ENCODE measurements at places on chromosomes 16 and 17. TPM values are rescaled to one million over a fixed set of nuclear protein-coding genes. Genes with fewer than 3 reads are reported as not detected.

DNA sequence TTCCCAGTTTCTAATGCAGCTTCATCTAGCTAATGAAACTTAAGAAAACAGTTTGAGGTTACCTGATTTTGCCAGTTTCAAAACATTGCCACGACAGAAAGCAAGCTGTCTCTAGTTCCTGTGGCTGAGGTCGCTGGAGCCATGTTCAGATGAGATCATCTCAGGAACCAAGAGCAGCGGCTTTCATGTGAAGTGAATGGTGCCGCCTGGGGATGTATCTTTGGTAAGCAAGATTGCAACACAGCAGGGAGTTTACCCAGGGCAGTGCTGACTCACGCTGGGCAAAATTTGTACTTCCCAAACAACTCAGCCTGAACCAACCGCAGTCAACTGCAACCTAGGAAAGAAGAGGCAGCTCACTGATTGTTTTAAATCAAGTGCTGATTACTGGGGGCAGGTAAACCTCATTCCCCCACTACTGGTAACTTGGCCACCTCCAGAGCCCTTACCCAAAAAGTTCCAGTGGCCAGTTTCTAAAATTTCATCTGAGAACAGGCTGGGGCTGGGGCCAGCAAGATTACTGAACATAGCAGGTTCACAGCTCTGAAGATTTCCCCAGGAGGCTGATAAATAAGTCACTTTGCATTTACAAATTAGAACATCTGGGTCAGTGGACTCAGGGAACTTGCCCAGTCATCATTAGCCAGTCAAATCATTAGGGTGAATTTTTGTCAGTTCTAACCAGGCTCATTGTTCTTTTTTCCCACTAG is at the start of gene RFFL:
Gene RFFL, minus strand, starts transcription at position 194 of the 710 bp plus-strand sequence. CDS start 37,154 bp downstream, outside the sequence.
- H3K27me3 ChIP-seq, result no peaks in the 10 kb centered on the region
- H3K27ac ChIP-seq, result peak within 1 kb of the TSS; percentile 57
- H3K36me3 ChIP-seq, result no peaks in the 10 kb centered on the region
- peak within 1 kb of the TSS; percentile 38 for H3K4me3 ChIP-seq
- peak; percentile 80 for DNase-seq

Gene TLCD2
- 0.09 TPM for total RNA-seq

Gene AANAT
- not detected for total RNA-seq

GRCh38 chr16:67562526-67562917 is at the start of gene CTCF:
Gene CTCF, plus strand, starts transcription at chr16:67562526. Its CDS starts 48,307 bp downstream, at chr16:67610833.
- H3K36me3 ChIP-seq, result no peaks in the 10 kb centered on the region
- peak within 1 kb of the TSS; percentile 88 for H3K27ac ChIP-seq
- peaks cover 35% of the 10 kb centered on the region for H3K4me1 ChIP-seq
- H3K4me3 ChIP-seq, result peak within 1 kb of the TSS; percentile 88
- H3K27me3 ChIP-seq, result no peaks in the 10 kb centered on the region
- DNase-seq, result no peak

Gene KRT31
- not detected for total RNA-seq

Gene HEATR9
- total RNA-seq, result 2.3 TPM

Gene STAT3
- 155 TPM for total RNA-seq

GRCh38 chr16:89517128-89517527 is 8.9 kb downstream of the SPG7 start:
- H3K27ac ChIP-seq, result no peak overlapping the region
- H3K27me3 ChIP-seq, result no peaks in the 10 kb centered on the region

Gene HS3ST3A1
- total RNA-seq, result not detected

Gene DNAI2
- 0.35 TPM for total RNA-seq

- no peaks in the 10 kb centered on the region for H3K27me3 ChIP-seq
- no peak overlapping the region for H3K4me3 ChIP-seq
- no peak for DNase-seq
- no peak overlapping the region for H3K27ac ChIP-seq
Observed at GRCh38 chr16:85126705-85127378, 14.6 kb upstream of the CIBAR2 start.

- H3K27ac ChIP-seq, result no peak overlapping the region
- no peak for DNase-seq
- no peaks in the 10 kb centered on the region for H3K36me3 ChIP-seq
- no peaks in the 10 kb centered on the region for H3K27me3 ChIP-seq
Observed at GRCh38 chr16:54813778-54814177, 116.9 kb upstream of the IRX5 start.

- H3K4me1 ChIP-seq, result peaks cover 25% of the 10 kb centered on the region
- H3K4me3 ChIP-seq, result no peak overlapping the region
- no peak overlapping the region for H3K27ac ChIP-seq
- DNase-seq, result no peak
- no peaks in the 10 kb centered on the region for H3K27me3 ChIP-seq
Observed at GRCh38 chr16:50202926-50203624, 50.0 kb downstream of the TENT4B start.

- peaks cover 24% of the 10 kb centered on the region for H3K4me1 ChIP-seq
- H3K27ac ChIP-seq, result no peak overlapping the region
- no peak for DNase-seq
- H3K36me3 ChIP-seq, result no peaks in the 10 kb centered on the region
- H3K27me3 ChIP-seq, result no peaks in the 10 kb centered on the region
Observed at GRCh38 chr16:11315510-11315909, 29.7 kb upstream of the RMI2 start.

DNA sequence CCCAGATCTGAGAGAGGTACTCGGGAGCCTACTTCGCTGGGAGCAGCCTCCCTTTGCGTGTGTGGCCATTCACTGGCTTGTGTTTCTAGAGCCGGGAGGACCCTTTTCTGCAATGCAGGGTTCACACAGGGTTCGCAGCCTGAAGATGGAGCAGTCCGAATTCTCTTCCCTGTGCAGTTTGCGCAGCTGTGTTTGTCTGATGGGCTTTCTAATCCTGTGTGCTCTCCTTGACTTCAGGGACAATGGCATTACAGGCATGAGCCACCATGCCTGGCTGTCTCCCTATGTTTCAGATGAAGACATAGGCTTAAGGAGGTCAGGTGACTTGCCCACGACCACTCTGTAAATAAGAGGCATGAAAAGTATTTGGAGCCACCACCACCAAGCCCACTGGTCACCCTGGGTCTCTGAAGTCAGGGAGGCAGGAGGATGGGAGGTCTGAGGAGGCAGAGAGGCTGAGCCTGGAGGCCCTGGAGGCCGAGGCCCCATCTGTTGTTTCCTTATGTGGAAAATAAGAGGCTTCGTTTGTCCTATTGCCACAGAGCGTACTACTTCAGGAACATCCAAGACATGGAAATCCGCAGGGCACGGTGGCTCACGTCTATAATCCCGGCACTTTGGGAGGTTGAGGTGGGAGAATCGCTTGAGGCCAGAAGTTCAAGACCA is 5.0 kb upstream of the STH start:
- no peak for DNase-seq
- no peak overlapping the region for H3K27ac ChIP-seq
- no peaks in the 10 kb centered on the region for H3K36me3 ChIP-seq
- H3K27me3 ChIP-seq, result no peaks in the 10 kb centered on the region
- H3K4me1 ChIP-seq, result no peaks in the 10 kb centered on the region
- no peak overlapping the region for H3K4me3 ChIP-seq

Gene RPH3AL
- 2.0 TPM for total RNA-seq

DNA sequence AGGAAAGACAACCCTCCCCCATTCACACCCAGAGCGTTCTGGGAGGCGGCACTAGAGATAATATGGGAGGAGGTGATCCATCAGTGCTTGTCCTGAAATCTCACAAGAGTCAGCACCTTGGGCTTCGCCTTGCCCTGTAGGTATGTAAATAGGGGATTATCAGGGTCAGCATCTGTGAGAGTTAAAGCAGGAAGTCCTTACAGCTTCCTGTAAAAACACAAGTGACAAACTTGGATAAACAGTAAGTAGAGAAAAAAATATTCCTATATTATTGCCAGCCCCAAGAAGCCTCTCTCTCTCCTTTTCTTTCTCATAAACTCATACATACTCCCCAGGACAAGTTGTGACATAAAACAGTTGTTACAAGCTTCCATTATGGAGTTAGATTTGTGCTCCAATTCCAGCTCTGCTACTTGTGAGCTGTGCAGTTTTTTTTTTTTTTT is 187.7 kb downstream of the MAF start:
- H3K4me1 ChIP-seq, result peaks cover 19% of the 10 kb centered on the region
- no peaks in the 10 kb centered on the region for H3K27me3 ChIP-seq
- no peak overlapping the region for H3K27ac ChIP-seq
- H3K4me3 ChIP-seq, result no peak overlapping the region

GRCh38 chr17:73340093-73340596 is 28.3 kb upstream of the CDC42EP4 start:
- H3K4me3 ChIP-seq, result no peak overlapping the region
- no peaks in the 10 kb centered on the region for H3K27me3 ChIP-seq
- DNase-seq, result no peak
- no peaks in the 10 kb centered on the region for H3K36me3 ChIP-seq
- no peaks in the 10 kb centered on the region for H3K4me1 ChIP-seq

- no peaks in the 10 kb centered on the region for H3K36me3 ChIP-seq
- no peak for DNase-seq
- no peaks in the 10 kb centered on the region for H3K4me1 ChIP-seq
- no peak overlapping the region for H3K27ac ChIP-seq
- no peaks in the 10 kb centered on the region for H3K27me3 ChIP-seq
- no peak overlapping the region for H3K4me3 ChIP-seq
Observed at GRCh38 chr16:72050769-72051464, 3.4 kb upstream of the HP start.

DNA sequence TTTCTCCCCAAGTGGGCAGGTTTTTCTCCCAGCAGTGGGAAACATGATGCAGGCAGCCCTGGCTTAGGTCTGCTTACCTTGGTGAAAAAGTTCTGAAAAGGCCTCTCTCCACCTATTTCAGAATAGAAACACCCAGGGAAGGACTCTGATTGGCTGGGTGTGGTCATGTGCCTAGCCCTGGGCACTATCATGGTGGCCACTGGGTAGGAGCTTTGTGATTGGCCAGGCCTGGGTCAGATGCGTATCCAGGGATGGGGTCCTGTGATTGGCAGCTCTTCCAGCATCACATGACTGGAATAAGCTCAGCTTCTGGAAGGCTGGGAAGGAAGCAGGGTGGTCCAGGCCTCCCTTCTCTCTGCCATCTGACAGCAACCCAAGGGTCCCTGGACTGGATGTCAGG is 53.5 kb downstream of the ZDHHC7 start:
- DNase-seq, result no peak
- H3K27me3 ChIP-seq, result no peaks in the 10 kb centered on the region
- H3K4me1 ChIP-seq, result no peaks in the 10 kb centered on the region

GRCh38 chr17:8192070-8192815 is 2.3 kb upstream of the BORCS6 start:
- no peaks in the 10 kb centered on the region for H3K27me3 ChIP-seq
- H3K4me3 ChIP-seq, result peak overlapping the region; percentile 54
- no peaks in the 10 kb centered on the region for H3K36me3 ChIP-seq

DNA sequence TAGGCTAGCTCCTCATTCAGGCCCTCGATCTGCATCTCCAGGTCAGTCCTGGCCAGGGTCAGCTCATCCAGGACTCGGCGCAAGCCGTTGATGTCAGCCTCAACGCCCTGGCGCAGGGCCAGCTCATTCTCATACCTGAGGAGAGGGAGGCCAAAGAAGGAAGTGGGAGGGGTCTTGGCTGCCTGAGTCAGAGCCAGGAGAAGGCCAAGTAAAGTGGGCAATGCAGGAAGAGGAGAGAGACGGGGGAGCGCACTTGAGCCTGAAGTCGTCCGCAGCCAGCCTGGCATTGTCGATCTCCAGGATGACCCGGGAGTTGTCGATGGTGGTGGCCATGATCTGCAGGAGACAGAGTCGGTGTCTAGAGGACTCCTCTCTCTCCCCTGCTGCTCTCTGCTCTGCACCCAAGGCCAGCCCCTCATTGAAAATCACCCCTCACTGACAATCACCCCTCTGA is 1.8 kb downstream of the KRT15 start:
- no peak for DNase-seq
- no peak overlapping the region for H3K4me3 ChIP-seq
- no peak overlapping the region for H3K27ac ChIP-seq
- H3K4me1 ChIP-seq, result no peaks in the 10 kb centered on the region
- H3K36me3 ChIP-seq, result no peaks in the 10 kb centered on the region

DNA sequence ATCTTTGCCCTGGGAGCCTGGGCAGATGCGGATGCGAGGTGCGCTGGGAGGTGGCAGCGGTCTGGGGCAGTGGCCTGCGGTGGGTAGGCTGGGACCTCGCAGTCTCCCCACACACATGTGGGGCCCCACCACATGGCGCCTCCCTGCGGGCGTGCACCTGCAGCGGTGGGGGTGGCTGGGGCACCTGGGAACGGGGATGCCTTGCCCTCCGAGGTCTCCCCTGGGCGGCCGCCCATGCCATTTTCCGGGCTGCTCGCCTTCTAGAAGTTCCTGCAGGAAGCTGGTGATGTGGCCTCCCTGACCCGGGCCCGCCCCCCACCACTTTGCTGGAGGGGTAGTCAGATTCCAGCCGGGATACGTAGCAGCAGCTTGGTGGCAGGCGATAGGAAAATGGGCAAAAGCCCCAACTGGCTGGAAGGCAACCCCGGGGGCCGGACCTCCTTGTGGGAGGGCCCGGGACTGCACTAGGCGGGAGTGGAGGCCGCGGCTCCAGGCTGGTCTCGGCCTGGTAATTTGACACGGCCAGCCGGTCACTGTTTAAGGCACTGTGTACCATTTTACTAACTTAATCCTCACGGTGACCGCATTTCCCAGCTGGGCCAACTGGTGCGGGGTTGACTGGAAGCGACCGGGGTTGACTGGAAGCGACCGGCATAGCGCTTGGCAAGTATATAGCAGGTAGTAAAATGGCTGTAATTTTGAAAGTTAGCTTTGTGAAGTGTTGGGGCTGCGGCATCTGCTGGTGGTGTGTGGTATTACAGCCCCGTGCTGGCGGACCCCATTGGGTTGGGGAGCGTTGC is 38.5 kb downstream of the IGF2BP1 start:
- no peaks in the 10 kb centered on the region for H3K36me3 ChIP-seq
- peaks cover 4% of the 10 kb centered on the region for H3K4me1 ChIP-seq
- no peak overlapping the region for H3K4me3 ChIP-seq
- no peaks in the 10 kb centered on the region for H3K27me3 ChIP-seq

Gene KRT39
- not detected for total RNA-seq

Gene HS3ST4
- total RNA-seq, result not detected

DNA sequence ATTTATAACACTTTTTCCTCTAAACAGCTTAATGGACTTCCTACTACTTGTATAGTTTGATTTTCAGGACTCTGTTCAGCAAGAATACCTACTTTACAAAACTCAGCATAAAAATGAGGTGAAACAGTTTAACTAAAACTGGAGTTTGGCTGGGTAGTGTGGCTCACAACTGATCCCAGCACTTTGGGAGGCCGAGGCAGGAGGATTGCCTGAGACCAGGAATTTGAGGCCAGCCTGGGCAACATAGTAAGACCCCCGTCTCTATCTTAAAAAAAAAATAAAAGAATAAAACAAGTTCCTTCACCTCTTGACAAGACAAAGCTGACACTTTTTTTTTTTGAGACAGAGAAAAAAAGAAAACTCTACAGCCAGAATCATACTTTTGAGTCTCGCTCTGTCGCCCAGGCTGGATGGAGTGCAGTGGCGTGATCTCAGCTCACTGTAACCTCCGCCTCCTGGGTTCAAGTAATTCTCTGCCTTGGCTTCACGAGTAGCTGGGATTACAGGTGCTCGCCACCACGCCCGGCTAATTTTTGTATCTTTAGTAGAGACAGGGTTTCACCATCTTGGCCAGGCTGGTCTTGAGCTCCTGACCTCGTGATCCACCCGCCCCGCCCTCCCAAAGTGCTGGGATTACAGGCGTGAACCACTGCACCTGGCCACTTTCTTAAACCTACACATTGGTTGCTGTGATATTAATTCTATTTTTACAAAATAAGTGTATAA is 2.6 kb downstream of the PDF start:
- DNase-seq, result no peak
- peaks cover 43% of the 10 kb centered on the region for H3K4me1 ChIP-seq
- peaks cover 9% of the 10 kb centered on the region for H3K36me3 ChIP-seq
- H3K4me3 ChIP-seq, result no peak overlapping the region
- H3K27ac ChIP-seq, result no peak overlapping the region
- H3K27me3 ChIP-seq, result no peaks in the 10 kb centered on the region

Gene TUBG1
- total RNA-seq, result 119 TPM

Gene NECAB2
- not detected for total RNA-seq

- H3K27ac ChIP-seq, result peak overlapping the region; percentile 83
- peaks cover 41% of the 10 kb centered on the region for H3K4me1 ChIP-seq
- peak overlapping the region; percentile 82 for H3K4me3 ChIP-seq
Observed at GRCh38 chr17:78377858-78378224, 608 bp upstream of the PGS1 start.
